H9 (cell line): ENCODE measurements at places on chromosomes 7 and 10.

GRCh38 chr10:2981361-2981801, 86.0 kb upstream of the PFKP start:
- DNase-seq, result peak; percentile 41

- peak; percentile 50 for DNase-seq
These were observed 95.2 kb downstream of the CLEC2L start for GRCh38 chr7:139618482-139619366.

- DNase-seq, result peak; percentile 12
These were observed 24.6 kb downstream of the RAMP3 start for GRCh38 chr7:45181991-45182855.

GRCh38 chr10:62376071-62377025, 2.2 kb downstream of the ZNF365 start:
- no peak for DNase-seq

- DNase-seq, result no peak
These were observed 16.4 kb downstream of the NOD1 start for GRCh38 chr7:30462179-30462578.

DNA sequence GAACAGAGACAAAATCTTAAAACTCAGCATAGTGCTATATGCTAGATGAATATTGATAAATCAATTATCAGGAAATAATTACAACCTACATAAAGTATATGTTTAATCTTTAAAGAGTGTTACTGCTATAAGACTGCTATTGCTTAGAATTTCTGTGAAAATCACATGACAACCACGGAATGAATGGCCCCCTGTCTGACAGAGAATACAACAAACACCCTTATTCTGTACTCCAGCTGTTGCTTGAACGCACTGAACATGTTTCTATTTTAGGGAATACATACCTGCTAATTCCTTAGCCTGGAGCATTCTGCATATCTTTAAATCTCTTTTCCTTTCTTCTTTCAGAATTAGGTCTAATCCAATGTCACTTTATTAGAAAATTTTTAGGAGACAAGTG, 452.4 kb upstream of the PHF14 start:
- DNase-seq, result no peak

- DNase-seq, result peak; percentile 84
These were observed 112.2 kb downstream of the CYTH3 start for GRCh38 chr7:6160191-6160623.

GRCh38 chr7:107999779-108000560, 3.0 kb downstream of the LAMB1 start:
- no peak for DNase-seq

- DNase-seq, result no peak
These were observed 59.2 kb downstream of the CROT start for GRCh38 chr7:87404674-87405073.

DNA sequence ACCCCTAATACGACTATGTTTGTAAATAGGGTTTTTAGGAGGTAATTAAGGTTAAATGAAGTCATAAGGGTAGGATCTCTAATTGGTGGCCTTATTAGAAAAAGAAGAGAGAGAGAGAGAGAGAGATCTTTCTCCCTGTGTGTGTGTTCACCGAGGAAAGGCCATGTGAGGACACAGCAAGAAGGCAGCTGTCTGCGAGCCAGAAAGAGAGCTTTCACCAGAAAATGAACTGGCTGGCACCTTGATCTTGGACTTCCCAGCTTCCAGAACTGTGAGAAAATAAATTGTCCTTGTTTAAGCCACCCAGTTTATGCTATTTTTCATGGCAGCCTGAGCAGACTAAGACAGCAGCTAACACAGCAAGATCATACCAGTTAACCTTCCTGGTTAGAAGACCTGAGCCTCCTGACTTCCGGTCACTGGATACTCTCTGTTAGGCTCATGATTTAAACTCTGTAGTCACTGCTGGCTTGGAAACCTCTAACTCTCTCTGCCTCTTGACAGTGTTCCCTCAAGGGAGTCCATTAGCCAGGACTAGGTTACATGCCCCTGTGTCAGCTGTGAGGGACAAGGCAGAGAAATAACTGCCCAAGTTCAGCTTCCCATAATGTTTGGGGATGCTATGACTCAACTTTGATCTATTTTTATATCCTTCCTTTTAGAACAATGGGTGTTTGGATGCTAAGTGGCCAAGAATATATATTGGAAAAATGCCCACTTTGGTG, 102.3 kb downstream of the DYNC1I1 start:
- no peak for DNase-seq

GRCh38 chr7:144659211-144659610, 176.6 kb downstream of the TPK1 start:
- DNase-seq, result no peak

- DNase-seq, result no peak
These were observed 130.3 kb downstream of the SRI start for GRCh38 chr7:88089561-88089960.

DNA sequence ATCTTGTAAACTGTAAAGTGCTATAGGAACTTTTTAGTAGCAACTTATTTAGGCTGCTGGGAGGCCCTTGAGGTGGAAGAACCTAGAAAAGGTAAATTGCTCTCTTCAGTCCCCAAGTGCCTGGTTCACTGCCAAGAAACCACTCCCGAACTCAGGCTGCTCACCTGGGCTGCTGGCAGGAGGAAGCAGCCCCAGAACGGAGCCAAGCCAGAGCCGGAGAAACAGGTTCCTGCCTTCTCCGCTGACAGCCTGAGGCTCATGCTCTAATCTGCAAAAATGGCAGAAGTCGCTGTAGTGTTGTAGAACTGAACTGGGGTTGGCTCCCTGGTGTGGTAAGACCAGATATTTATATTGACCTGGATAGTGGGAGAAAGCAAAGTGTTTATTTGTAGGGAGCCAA, 136.0 kb downstream of the CUL2 start:
- DNase-seq, result no peak

DNA sequence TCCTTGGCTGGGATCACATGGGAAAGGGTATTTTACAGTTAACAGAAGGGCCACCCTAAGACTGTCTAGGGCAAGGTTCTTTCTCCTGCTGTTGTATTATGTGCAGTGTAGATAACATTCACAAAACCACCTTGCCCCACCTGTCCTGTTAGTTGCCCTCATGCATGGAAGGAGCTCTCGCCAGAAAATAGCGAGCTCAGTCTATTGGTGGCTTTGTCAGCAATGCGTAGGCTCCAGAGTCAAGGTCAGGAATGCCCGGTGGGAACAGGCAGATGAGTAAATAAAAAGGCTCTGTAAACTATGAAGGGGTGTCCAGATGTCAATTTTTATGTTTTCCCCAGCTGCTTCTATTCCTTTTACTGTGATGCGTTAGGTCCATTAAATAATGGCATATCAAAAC, 107.1 kb upstream of the WDR11 start:
- no peak for DNase-seq

DNA sequence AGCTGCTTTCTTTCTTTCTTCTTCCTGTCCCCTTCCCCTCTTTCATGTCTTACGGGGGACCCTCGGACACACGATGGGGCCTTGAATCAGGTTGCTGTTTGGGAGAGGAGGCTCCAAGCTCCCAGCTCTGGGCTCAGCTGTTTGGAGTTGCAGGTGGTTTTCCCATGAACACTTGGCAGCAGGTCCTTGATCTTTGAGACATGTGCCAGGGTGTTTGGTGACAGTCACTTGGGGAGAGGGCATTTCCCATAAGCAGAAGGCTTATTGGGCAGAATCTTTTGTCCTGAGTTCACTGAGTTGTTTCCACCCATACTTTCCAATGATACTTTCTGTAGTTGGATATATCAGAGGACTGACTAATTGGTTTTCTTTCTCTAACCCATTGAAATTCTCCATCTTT, 104.7 kb upstream of the SH2B2 start:
- DNase-seq, result no peak

GRCh38 chr10:51137756-51138529, 63.7 kb downstream of the PRKG1 start:
- no peak for DNase-seq

DNA sequence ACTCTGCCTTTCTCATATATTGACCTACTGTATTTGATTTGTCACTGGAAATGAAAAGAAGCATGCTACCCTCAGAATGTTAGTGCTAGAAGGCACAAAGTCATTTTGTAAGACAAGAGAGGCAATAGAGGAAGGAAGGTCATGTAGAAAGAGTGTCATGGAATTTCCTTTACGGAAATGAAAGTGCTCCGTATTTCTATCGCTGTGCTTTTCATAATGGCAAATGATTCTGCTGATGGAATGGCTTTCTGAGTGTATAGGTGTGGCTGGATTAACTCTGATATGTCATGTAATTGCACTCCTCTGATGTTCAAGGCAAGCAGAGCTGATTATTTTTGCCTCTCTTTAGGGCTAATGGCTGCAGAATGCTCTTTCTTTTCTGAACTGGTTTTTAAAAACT, 15.5 kb upstream of the STEAP4 start:
- DNase-seq, result no peak

DNA sequence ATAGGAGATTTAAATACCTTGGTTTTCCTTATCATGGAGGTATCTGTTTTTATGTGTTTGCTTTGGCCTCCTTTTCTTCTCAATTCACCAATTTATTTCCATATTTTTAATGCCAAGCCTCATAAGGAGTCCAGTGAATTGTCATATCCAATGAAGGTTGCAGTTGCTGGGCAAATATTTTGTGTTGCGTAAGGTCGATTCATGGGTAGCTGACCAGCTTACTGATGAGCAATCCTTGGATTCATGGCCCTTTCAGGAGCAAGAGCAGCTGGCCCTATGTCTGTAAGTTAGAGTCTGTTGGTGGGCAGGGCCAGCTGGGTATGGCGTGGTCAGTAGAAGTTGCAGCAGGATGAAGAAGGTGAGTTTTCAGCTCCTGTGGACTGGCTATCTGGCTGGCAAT, 182.9 kb downstream of the PFKFB3 start:
- DNase-seq, result no peak
